Stimulated activated CD8-positive, alpha-beta memory T cell treated with anti-CD3 and anti-CD28 coated beads, Interleukin-7, amount 100 ng/mL, for 1 hour (primary cell): ENCODE measurements at places on chromosomes 7 and 10.

DNA sequence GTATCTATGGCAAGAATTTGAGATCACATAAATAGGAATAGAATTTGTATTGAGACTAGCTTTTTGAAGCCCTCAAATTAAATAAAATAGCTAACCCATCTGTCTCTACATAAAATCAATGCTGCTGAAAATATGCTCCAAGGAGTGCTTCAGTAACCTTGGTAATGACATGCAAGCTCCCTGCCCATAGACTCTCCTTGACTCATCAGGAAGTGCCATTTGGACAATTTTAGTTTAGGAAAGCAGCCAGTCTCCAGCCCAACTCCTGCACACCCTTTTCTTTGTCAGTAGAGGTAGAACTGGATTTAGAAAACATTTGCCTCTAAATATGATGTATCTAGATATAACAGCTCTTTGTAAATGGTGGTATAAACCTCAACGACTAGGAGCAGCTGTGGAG lies 69.9 kb upstream of the PTPRZ1 start:
- no peak for DNase-seq

- no peak for DNase-seq
Measured at GRCh38 chr7:142894985-142895593, 9.5 kb upstream of the TRPV6 start.

GRCh38 chr7:157962458-157963306 lies 624.9 kb downstream of the PTPRN2 start:
- DNase-seq: no peak

DNA sequence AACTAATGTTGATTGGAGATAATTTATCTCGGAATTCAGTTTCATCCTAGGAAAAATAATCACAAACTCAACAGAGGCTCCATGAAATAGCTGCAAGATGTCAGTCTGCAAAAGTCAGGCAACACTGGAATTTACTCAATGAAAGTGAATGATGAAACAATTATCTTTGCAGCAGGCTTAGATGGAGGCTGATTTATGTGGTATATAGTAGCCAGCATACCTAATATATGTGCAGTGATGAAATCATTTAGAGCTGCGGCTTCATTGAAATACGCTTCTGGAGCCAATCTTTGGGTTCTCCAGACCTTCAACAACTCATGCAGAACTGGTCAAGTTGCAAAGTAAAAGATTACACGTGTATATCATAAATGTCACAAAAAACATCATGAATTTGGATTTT lies 113.3 kb downstream of the ITGA8 start:
- DNase-seq: no peak

DNA sequence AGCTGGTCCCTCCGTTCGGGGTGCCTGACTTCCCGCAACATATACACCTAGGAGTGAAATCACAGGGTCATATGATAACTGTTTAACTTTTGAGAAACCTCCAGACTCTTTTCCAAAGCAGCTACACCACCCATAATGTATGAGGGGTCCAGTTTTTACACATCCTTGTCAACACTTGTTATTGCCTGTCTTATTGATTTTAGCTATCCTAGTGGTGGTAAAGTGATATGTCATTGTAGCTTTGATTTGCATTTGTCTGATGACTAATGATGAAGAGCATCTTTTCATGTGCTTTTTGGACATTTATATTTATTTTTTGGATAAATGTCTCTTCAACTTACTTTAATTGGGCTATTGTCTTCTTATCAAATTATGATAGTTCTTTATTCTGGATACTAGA lies 29.0 kb downstream of the SND1 start:
- DNase-seq: no peak

GRCh38 chr10:6002809-6003510 lies 25.6 kb upstream of the IL15RA start:
- no peak for DNase-seq

DNA sequence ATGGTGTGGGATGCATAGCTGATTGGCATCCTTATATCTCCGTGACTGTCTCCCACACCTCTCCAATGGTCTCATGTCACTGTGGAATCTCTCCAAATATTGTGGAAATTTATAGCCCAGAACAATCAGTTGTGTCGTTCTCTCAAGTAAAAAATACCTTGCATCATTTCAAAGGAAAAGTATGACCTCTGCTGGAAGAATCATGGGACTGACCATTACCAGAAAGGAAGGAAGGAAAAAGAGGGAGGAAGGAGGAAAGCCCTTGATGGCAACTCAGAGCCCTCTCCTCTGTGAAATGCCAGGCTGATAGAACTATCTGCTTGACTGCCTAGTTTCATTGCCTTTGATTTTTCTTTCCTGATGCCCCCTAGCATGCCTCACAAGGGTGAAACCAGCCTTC lies 76.3 kb downstream of the FOXI2 start:
- no peak for DNase-seq
